Activated naive CD8-positive, alpha-beta T cell treated with anti-CD3 and anti-CD28 coated beads, Interleukin-2, amount 50 U/mL, for 24 hours (primary cell): ENCODE measurements at places on chromosomes 11 and 22.

DNA sequence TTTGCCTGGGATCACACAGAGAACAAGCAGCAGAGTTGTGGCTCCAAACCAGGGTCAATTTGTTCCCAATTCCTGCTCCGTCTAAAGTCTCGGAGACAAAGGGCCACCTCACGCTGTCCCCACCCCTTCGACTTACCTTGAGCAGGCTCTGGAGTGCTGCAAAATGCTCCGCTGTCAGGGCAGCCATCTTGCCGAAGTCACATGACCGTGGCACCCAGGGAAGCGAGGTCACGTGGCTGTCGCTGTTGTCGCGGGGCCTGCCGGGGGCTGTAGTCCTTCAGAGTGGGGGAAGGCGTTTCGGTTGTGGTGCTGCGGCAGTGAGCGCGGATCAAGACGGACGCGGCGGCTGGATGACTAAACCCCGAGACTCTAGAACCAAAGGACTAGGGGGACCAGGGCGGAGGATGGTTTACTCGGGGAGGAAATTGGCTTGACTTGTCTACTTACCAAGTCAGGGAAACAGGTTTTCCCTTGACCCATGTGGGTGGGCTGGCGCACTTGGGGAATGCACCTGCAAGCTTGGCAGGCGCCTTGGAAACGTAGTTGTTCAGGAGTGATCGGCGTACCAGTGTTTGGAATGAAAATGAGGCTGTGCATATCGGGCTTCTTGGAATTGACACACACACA, at the start of gene COMMD9:
Gene COMMD9, minus strand, starts transcription at position 199 of the 627 bp plus-strand sequence. Its CDS starts 12 bp downstream, at position 187.
- H3K36me3 ChIP-seq = no peaks in the 10 kb centered on the region
- no peaks in the 10 kb centered on the region for H3K27me3 ChIP-seq

DNA sequence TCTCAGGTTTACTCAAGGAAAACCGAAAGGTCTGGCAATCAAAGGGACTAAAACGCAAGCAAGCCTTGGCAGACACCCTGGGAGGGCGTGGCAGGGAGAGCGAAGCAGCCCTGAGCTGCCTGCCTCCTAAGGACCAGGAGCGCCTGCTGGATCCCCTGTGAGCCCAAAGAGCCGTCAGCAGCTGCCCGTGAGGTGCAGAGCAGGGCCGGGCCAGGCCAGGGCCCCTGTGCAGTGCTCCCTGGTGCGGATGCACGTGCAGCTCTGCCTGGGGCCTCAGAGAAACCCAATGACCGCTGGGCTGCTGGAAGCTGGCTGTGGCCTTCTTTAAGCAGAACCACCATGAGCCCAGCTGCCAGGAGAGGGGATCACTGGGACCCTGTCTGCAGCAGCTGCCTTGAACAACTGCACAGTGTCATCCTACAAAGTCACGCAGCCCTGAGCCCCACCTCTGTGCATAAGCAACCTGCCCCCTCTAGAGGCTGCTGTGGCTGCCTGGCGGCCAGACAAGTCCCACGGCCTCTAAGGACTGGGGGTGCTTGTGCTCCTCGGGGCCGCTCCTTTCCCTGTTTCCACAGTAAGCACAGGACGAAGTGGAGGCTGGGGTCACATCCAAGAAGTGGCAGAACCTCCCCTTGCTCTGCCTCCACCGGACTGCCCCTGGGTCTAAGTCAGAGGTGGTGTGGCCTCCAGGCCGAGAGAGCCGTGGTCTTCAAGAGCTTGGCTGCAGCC, 29.1 kb upstream of the COMT start:
- H3K27me3 ChIP-seq = no peaks in the 10 kb centered on the region
- peaks cover 22% of the 10 kb centered on the region for H3K36me3 ChIP-seq
- no peak overlapping the region for H3K4me3 ChIP-seq
- H3K27ac ChIP-seq = no peak overlapping the region
- H3K4me1 ChIP-seq = peaks cover 2% of the 10 kb centered on the region

DNA sequence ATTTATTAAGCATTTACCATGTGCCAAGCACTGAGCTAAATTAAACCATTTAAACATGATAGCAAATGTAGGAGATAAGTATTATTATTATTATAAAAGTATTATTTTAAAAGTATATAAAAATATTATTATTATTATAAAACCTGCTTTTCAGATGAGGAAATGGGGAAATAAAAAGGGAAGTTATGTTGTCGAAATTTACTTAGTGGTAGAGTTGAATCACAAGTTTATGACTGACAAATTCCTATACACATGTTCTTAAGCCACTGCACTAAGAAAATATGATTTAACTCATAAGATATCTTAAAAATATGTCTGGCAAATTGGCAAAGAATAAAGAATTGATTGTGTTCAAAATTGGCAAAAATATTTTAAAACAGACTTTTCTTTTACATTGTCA, 53.8 kb downstream of the CASP12 start:
- no peaks in the 10 kb centered on the region for H3K36me3 ChIP-seq
- H3K4me1 ChIP-seq = no peaks in the 10 kb centered on the region
- no peak for DNase-seq
- no peak overlapping the region for H3K4me3 ChIP-seq

GRCh38 chr22:24951942-24952836, at the start of gene KIAA1671:
KIAA1671 (plus strand) TSS chr22:24952716; CDS start chr22:25028000, 75,284 bp downstream.
- peak within 1 kb of the TSS; percentile 42 for H3K27ac ChIP-seq
- peak; percentile 86 for DNase-seq
- H3K27me3 ChIP-seq = peaks cover 56% of the 10 kb centered on the region

DNA sequence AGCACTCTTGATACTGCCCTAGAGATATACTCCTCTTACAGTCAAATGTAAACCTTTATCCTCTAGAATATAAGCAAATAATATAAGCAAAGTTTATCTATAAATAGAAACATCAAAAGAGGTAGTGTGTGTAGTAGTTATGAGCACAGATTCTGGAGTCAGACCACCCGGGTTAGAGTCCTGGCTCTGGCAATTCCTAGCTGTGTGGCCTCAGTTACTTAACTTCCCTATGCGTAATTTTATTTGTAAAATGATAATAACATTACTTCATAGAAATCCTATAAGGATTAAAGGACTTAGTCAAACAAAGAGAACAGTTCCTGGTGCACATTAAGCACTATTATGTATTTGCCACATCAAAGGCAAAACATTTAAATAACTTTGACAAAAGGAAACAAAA, 7.0 kb downstream of the MSANTD4 start:
- peaks cover 53% of the 10 kb centered on the region for H3K36me3 ChIP-seq
- no peak for DNase-seq
- H3K4me3 ChIP-seq = no peak overlapping the region
- H3K4me1 ChIP-seq = peaks cover 37% of the 10 kb centered on the region

- H3K27me3 ChIP-seq = peaks cover 5% of the 10 kb centered on the region
- no peak overlapping the region for H3K27ac ChIP-seq
- H3K36me3 ChIP-seq = no peaks in the 10 kb centered on the region
- no peak for DNase-seq
- no peaks in the 10 kb centered on the region for H3K4me1 ChIP-seq
These were observed 55.7 kb upstream of the DEUP1 start for GRCh38 chr11:93274851-93275250.

DNA sequence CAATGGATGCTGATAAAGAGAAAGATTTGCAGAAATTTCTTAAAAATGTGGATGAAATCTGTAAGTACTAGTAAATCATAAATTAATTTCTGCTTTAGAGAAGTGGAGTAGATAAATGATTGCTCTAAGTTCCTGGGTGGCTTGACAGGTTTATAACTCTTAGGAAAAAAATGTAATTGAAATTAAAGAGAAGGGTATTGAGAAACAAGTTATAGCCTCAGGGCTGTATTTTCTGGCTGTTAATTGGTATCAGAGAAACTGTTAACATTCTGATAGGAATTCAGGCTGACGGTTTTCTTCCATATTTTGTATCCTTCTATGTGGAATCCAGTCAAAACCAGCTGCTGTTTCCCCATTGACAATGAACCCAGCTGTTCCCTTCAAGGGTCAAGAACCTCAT, 1.9 kb downstream of the TTC12 start:
- peaks cover 25% of the 10 kb centered on the region for H3K36me3 ChIP-seq
- H3K4me3 ChIP-seq = no peak overlapping the region

DNA sequence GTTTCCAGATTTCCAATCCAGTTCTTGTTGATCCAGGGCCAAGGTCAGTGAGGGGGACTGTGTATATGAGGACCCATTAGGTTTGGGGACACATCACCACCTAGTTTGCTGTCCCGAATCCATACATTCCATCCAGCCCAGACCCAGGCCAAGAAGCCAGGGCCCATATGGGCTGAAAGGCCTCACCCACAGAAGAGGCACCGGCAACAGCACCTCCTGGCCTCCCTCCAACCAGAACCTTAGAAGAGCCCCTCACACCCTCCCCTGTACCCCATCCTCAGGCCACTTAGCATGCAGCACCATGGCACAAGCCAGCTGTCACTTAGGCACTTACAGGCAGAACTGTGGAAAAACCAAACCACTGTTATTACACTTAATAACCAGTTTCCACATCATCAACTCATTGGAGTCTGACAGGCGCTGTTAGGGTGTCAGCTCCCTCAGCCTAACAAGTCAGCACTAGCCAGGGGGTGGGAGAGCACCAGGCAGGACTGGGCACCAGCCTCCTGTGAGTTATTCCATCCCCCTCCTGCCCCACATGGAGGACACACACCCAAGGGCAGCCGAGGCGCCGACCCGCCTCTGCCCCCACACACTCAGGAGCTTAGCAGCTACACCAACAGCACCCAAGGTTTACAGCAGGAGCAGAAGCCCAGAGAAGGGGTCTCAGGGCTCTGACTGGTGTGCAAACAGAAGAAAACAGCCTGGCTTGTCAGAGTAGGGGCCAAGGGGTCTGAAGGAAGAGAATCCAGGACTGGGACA, 132.0 kb downstream of the BUD13 start:
- H3K4me3 ChIP-seq = no peak overlapping the region
- no peak overlapping the region for H3K27ac ChIP-seq
- no peaks in the 10 kb centered on the region for H3K36me3 ChIP-seq
- no peak for DNase-seq

GRCh38 chr11:107842412-107843100, 16.0 kb downstream of the SLC35F2 start:
- no peak overlapping the region for H3K4me3 ChIP-seq
- no peaks in the 10 kb centered on the region for H3K27me3 ChIP-seq
- peak overlapping the region; percentile 52 for H3K27ac ChIP-seq
- DNase-seq = no peak
- H3K36me3 ChIP-seq = peaks cover 17% of the 10 kb centered on the region
- peaks cover 70% of the 10 kb centered on the region for H3K4me1 ChIP-seq

- no peak overlapping the region for H3K4me3 ChIP-seq
- DNase-seq = peak; percentile 53
- H3K4me1 ChIP-seq = peaks cover 17% of the 10 kb centered on the region
- H3K36me3 ChIP-seq = no peaks in the 10 kb centered on the region
- peak overlapping the region; percentile 24 for H3K27ac ChIP-seq
- peaks cover 21% of the 10 kb centered on the region for H3K27me3 ChIP-seq
These were observed 2.7 kb upstream of the RHOD start for GRCh38 chr11:67053896-67054329.

GRCh38 chr11:107157809-107158187, 139.5 kb upstream of the GUCY1A2 start:
- H3K36me3 ChIP-seq = no peaks in the 10 kb centered on the region
- H3K27ac ChIP-seq = no peak overlapping the region
- no peaks in the 10 kb centered on the region for H3K4me1 ChIP-seq
- no peaks in the 10 kb centered on the region for H3K27me3 ChIP-seq
- no peak overlapping the region for H3K4me3 ChIP-seq

GRCh38 chr11:114466742-114467141, 27.5 kb downstream of the REXO2 start:
- H3K27me3 ChIP-seq = peaks cover 3% of the 10 kb centered on the region
- H3K4me3 ChIP-seq = no peak overlapping the region
- DNase-seq = no peak
- H3K4me1 ChIP-seq = no peaks in the 10 kb centered on the region
- H3K36me3 ChIP-seq = peaks cover 2% of the 10 kb centered on the region
- H3K27ac ChIP-seq = no peak overlapping the region

DNA sequence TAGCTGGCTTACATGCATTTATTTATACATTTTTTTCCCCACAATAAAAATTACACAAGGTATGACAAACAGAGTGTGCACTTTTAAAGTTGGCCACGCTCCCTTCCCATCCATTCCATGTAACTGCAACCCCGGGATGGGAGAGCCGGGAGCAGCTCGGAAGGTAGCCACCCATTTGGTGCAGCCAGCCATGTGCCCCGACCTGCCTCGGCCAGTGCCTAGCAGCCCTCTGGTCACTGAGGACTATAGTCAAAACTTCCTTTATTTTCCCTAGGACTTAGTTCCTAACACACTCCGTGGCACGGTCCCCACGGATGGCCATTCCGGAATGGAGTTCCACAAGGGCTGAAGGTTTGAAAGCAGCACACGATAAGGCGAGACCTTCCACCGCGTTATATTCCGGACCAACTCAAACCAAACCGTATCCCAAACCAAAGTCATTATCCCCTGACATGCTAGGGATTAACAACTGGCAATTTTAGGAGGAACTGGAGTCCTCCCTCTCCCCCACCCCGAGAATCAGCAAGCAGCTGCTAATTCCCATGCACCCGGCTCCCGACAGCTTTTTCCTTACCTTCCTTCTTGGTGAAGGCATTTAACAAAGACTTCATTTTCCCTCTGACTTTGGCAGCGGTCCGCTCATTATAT, 426.4 kb downstream of the SHANK2 start:
- H3K36me3 ChIP-seq = no peaks in the 10 kb centered on the region
- no peak for DNase-seq
- no peak overlapping the region for H3K4me3 ChIP-seq
- H3K27me3 ChIP-seq = peaks cover 42% of the 10 kb centered on the region
- H3K4me1 ChIP-seq = no peaks in the 10 kb centered on the region

DNA sequence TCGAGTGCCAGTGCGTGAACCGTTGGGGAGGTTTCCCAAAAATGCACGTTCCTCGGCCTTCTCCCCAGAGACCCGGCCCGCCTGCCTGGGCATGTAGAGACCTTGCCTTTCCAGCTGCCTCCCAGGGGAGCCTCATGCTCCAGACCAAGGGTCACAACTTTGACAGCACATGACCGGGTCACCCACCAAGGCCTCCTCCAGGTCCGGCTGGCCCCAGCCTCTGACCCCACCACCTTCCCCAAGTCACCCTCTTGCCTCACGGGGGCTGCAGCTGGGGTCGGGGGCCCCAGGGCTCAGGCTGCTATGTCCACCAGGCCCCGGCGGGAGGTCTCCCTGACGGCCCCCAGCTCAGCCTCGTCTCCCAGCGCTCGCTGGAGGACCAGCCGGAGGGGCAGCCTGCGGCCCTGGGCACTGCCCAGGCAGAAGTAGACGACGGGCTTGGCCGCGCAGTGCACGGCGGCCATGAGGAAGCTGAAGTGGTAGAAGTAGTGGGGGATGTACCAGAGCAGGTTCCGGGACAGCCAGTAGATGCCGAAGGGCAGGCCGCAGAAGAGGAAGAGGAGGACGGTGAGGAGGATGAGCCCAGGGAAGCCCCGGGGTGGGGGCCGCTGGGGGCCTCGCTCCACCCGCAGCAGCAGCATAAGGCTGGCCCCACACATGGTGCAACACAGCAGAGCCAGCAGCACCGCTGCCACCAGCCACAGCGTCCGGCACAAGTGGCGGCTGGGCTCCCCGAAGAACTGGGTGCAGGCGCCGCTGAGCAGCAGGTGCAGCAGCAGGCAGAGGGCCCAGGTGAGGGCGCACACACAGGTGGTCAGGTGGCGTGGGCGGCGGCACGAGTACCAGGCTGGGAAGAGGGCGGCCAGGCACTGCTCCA, 4.4 kb downstream of the MRGPRE start:
- H3K27ac ChIP-seq = no peak overlapping the region
- no peaks in the 10 kb centered on the region for H3K36me3 ChIP-seq
- no peak for DNase-seq
- H3K27me3 ChIP-seq = peaks cover 8% of the 10 kb centered on the region
- H3K4me1 ChIP-seq = no peaks in the 10 kb centered on the region
